ENCODE measurements at places on chromosomes 6 and 20.

DNA sequence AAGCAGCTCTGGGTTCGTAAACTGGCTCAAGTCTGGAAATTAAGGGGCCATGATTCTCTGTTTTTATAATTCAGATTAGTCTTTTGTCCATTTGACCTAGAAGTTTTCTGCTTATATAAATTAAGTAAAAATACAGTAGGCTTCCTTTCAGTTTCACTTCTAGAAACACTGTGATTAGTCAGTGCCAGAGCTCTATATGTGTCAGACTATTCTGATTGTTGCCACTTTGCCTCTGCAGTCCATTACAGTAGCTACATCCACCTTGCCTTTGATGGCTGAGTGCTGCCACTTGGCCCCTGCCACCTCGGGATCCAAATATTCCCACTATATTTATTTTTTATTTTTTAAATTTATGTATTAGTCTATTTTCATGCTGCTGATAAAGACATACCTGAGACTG, 7.9 kb downstream of the ZC2HC1B start:
- no peak for DNase-seq

DNA sequence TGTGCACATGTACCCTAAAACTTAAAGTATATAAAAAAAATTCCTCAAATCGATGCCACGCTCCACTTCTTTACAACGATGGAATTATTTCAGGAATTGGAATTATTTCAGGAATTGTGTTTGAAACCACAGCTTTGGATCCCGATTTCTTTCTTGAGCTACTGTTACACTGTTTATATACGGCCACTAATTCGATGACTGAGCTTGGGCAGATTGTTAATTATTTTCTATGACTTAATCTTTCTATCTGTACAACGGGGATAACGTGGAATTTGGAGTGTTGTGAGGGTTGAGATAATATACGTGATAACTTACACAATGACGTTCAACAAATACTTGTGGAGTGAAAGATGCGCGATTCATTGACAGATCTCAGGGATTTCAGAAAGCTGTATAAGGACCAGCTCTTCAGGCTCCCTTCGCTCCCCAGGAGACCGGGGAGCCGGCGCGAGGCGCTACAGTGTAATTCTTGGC, 171.3 kb downstream of the SLC16A10 start:
- DNase-seq = no peak

- DNase-seq = no peak
Observed at GRCh38 chr20:38052870-38053269, 19.3 kb downstream of the RPRD1B start.

DNA sequence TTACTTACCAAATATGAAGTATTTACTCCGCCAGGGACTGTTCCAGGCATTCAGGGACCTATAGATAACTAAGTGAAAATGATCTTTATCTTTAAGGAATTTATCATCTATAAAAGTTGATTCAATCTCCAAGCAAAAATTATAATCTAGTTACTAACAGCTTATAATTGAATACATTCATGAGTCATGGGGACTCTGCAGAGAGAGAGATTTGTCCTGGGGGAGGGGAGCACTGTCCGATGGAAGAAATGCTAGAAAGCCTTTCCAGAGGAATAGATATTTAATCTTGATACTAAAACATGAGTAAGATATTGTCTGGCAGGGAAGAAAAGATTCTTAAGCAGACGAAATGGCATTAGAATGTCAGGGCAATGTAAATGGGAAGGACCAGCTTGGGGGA, 139.3 kb downstream of the CD164 start:
- DNase-seq = no peak

DNA sequence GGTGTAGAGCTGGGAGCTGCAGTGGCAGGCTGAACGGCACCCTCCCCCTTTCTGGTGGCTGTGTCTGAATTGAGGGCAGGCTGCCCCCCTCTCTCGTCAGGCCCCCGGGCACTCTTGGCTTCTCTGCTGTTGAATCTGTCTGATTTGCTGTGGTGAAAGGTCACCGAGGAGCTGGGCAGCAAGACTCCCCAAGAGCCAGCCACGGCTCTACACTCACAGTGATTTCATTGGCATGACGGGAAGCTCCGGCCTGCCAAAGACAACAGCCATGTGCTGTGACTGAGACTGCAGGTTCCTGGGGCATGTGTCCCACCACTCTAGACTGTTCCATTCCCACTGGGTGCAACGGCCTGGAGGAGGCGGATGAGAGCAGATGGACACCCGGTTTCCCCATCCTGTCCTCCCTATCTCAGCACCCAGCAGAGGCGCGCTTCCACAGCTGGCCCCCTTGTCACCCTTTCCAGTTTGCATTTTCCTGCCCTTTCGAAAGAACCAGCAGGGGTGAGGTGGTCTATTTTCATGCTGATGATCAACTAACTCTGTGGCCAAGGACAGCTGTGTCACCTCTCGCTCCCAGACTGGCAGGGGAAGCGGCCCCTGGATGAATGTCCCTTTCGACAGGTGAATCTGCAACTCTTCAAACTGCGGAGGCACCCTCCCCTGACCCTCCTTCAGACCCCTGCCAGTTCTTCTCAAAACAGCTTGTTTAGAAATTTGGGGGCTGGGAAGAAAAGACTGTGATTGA, 2.2 kb downstream of the APCDD1L start:
- DNase-seq = no peak

DNA sequence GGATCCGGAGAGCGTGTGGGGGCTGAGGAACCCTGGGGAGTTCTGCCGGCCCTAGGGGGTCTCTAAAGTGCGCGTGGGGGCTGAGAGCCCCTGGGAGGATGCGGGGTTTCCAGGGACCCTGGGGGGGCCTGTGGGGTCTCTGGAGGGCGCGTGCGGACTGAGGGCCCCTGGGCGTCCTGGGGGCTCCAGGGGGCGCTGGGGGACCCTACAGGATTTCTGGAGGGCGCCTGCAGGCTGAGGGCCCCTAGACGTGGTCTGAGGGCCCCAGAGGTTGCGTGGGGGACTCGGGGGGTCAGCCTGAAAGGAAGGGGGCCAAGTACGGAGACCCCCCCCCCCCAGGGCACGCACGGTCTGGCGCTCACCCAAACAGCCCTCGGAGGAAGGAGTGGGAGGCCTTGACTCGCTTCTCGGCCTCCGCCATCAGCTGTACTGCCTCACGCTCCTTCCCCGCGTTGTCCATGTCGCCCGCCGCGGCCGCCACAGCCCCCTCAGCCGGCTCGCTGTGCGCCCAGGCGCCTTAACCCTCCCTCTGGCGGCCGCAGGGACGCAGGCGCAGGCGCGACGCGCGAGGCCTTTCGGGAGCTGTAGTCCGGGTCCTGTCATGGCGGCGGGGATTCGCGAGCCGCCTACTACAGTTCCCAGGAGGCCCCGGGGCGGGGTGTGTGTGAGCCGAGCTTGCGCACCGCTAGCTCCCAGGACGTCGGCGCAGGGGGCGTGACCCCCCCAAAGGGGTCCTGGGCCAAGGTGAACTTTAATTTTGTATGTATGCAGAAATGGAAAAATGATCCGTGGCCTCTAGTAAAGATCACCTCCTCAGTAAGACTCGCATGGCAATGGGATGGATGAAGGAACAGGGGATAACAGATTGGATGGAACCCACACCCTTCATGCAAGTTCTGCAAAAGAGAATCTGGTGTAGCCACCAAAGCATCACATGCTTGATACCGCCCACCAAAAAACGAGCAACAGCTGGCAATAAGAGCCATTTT, at the start of gene NAPB:
Gene NAPB, minus strand, starts transcription at position 546 of the 989 bp plus-strand sequence. Its CDS starts 86 bp downstream, at position 460.
- peak; percentile 93 for DNase-seq

DNA sequence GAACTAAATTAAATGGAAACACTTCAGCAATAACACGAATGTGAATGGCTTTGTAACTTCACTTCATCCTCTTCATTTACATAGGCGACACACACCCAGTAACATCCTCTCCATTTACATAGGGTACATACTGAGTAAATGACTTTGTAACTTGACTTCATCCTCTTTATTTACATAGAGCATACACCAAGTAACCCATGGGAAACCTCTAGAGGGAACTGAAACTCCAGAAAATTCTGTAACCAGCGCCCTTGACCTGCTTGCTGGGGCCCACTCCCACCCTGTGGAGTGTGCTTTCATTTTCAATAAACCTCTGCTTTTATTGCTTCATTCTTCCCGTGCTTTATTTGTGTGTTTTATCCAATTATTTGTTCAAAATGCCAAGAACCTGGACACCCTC, 81.6 kb upstream of the OPRM1 start:
- DNase-seq = no peak

DNA sequence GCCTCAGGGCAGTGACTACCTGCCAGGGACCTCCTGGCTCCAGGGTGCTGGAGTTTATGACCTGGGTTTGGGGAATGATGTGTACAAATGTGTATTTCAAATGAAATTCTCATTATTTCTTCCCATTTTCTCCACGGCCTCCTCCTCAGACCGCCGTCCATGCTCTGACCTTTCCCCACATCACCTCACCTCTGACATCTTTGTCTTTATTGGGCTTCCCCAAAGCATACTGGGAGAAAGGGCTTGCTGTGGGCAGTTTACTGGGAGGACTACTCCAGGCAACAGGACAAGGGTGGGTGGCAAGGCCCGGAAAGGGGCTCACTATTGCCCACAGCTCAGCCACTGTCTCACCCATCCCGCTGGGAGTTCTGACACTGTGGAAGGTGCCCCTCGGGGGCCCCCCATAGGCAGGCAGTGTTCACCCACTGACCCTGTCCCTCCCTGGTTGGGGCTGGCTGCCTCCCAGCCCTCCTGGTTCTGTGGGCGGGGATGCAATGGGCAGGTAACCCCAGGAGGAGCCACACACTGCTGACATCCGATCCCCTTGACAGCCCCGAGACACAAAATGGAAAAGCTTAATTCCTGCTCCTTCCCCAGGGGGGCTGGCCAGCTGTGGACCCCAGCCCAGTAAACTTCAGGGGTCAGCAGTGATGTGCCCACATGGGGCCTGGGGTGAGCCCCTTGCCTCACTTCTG, 39.8 kb upstream of the CST7 start:
- DNase-seq = no peak

GRCh38 chr20:57306747-57307146, 22.9 kb upstream of the SPO11 start:
- no peak for DNase-seq
